NCI-H1105 (cell line): ENCODE measurements at places on chromosomes 16 and 17.
A peak's percentile ranks its signal among the peaks of the same experiment; 100 is the strongest.

DNA sequence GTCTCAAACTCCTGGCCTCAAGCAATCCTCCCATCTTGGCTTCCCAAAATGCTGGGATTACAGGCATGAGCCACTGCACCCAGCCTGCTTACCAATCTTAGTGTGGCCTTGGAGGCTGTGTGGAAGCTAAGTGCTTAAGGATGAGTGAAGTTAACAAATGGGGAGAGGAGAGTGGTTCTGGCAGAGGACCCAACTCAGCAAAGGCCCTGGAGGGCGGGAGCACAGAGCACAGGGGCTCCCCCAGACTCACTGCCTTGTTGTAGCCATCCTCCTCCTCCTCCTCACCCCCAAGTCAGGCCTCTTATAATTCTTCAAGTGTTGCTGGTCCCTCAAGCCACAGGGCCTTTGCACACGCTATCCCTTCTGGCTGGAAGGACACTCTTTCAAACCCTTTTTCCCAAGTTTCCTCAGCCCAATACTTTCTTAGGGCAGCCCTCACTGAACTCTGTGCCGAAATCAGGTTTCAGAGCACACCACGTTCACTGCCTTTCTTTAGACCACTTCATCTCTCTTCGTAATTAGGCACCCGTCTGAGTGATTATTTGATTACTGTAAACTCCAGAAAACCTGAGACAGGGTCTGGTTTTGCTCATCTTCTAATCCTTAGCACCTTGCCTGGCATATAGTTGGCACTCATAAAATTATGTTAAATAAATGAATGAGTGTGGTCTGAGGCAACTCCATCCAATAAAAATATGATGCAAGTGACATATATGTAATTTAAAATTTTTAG, 23.4 kb downstream of the NGFR start:
- DNase-seq: no peak

DNA sequence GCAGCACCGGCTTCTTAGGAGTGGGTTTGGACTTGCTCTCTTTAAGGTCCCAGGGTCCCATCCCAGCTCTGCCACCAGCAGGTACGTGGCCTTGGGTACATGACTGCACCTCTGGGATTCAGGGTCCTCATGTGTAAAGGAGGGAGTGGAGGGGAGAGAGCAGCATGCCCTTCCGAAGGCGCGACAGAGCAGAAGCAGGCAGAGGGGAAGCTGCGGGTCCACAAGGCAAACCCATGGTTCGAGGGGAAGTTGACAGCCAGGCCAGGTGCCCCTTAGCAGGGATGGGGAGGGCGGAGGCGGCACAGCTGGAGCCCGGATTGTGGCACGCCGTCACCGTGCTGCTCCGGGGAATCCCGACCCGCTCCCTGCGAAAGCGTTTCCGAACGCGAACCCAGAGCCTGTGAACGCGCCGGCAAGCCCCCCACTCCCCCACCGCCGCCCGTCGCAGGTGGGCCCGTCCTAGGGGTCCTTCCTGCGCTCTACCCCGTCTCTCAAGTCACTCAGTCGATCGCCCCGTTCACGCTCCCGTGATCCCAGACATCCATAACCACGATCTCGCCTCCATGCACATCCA, 4.1 kb upstream of the TBX2 start:
- DNase-seq: no peak

DNA sequence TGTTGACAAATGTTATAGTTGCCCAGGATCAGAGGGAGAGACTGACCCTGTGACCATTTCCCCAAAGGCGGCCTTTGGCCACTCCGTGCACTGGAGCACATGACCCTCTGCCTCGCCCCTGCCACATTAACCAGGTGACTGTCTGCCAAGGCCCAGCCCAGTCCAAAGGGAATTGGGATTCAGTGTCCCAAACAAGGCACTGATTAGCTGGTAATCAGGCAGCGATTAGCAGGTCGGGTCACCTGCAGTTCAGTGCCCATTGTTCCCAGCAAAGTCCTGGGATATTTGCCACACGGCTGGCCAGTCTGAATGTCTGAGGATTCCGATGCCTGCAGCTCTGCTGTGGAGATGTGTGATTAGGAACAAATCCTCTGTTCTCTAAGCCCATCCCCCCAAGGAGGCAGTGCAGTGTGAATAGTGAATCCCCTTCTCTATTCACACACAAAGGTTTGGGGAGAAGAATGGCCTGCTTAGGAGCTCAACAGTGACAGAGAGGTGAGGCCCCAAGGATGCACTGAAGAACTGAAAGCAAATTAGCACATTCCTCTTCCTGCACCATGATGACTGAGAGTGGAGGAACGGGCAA, 123.1 kb upstream of the MAF start:
- DNase-seq: no peak

GRCh38 chr17:4331614-4332013, 34.9 kb downstream of the UBE2G1 start:
- no peak for DNase-seq

DNA sequence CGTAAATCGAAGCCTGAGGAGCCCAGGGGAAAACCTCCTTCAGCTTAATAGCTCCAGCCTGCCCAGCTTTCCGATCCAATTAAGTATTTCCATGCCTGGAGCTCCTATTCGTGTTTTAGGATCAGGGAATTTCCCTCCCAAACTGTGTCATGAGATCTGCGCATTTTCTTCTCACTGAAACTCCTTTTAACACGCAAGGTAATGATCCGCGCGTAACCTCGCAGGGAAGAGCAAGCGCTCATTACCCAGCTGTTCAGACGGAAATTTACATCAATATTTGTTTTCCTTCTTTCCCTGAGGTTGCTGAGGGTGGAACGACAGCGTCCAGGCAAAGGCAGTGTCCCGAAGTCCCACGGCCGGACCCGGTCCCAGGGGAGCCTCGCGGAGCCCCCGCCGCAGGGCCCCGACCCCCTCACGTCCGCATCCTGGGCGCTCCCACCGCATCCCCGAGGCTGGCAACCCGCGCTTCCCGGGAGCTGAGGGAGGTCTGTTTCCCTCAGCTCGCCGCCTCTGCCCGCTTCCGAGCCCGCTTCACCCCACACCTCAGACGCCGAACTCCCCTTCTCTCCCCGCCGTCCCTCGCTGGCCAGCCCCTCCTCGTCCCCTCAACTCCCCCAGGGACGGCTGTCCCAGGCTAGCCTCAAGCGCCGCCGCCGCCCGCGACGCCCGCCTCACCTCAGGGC, 415 bp downstream of the ABCA5 start:
- DNase-seq: no peak

GRCh38 chr16:48479955-48480354, 94.7 kb upstream of the SIAH1 start:
- no peak for DNase-seq

DNA sequence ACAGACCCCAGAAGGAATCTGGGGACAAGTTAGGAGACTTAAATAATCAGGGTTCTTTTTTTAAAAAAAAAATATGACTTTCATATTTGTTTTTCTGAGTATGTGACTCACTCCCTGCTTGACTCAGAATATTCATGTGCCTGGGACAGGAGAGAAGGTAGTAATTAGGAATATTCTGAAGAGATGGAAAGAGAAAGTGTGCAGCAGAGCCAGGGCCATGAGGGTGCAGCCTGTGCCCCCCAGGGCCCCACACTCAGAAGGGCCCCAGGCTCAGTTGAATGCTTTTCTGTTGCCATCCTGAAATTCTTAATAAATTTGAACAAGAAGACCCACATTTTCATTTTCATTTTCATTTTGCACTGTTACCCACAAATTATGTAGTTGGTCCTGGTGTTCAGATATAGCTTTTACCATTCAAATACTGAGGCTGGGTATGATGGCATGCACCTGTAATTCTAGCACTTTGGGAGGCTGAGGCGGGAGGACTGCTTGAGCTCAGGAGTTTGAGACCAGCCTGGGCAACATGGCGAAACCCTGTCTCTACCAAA, 11.5 kb upstream of the LONP2 start:
- no peak for DNase-seq

DNA sequence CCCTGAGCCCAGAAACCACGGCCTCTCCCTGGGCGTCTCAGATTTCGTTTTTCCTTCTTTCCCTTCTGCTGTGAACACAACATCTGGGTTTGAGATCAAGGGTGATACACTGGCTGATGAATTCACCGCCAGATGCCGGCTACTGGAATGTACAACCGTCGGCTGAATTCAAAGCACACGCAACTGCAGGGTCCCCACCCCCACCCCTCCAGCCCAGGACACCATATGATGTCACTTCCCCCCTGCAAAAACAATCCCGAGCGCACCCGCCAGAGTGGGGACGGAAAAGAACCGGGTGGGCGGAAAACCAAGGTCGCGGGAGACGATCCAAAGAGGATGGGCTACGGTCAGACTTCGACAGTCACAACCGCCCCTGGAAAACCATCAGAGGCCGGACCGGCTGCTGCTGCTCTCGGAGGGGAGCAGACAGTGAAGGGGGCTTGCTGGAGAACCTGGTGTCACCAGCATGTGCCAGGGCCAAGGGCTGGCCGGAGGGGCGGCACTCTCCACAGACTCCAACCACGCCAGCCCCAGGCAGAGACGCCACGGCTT, 23.3 kb downstream of the CEP295NL start:
- no peak for DNase-seq

DNA sequence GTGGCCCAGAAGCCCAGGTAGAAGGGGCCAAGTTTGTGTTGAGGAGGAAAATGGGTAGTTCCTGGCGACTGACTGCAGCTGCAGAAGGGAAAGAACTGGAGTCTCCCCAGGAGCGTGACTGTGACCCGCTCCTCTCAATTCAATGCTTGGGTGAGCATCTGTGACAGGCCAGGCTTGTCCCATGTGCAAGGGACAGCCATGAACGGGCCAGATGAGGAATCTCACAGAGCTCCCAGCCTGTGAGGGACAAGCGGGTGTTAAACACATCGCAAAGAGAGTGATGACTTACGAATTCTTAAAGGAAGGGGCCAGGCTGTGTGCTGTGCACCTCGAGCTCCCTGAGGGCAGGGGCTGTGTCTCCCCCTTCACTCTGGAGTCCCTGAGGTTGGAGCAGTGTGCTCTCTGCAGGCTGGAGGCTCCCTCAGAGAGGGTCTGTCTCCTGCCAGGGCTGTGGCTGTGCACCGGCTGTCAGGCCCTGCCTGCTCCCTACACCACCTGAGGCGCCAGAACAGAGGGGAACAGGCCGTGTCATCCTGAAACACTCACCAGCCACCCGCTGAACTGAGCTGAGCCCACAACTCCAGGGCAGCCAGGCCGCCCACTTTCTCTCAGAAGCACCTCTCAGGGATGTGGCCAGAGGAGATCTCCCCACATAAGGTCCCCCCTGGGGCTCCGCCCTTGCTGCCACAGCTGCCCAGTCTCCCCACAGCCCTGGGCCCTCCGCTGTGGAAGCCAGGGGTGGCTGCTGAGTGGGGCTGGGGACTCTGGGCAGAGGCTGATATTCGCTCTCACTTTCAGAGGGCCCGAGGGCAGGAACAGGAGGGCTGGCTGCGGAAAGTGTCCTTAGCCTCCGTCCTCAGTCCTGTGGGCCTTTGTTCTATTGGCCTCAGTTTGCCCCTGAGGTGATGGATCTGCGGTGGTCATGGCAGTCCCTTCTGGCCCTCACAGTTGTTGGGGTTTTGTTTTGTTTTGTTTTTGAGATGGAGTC, 25.7 kb upstream of the NXPH3 start:
- DNase-seq: no peak

DNA sequence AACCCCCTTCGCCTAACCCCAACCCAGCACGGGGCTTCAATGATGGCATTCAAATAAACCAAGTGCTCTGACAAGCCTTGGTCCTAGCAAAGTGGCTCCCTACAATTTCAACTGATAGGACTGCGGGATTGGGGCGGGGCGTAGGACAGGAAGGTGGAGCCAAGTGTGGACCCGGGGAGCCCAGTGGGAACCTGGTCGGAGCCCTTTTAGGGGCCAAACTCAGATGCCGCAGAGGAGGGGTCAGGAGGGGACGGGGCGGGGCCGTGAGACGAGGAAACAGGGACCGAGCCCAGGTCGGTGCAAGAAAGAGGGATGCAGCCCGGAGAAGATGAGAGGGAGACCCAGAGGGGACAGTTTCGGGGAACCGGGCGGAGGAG, 13.2 kb upstream of the CDIPT start:
- DNase-seq: no peak

DNA sequence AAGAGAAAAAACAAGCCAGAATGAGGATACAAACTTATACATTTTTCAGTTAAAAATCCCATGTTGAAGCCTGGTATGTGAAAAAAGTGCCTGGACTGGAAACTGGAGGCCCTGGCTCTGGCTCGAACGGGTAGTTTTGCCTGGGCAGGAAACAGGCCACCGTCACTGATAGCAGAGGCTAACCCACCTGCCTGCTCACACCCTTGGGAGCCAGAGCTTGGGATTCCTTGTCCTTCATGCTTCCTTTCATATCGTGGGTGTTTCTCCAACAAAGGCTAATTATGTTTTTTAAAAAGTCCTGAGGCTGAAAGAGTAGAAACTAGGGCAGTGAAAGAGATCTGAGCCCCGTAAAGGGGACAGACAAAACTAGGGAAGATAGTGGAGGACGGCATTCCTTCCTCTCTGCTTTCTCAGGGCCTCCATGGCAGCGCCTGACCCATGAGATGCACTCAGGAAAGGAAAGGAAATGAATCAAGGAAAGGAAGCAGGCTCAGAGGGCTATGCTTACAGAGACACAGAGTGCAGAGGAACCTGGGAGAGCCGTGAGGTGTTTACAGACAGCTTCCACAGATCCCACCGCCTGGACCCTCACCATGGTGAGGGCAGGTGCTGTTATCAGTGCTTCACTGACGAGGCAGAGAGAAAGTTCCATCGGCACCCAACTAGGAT, 138.1 kb downstream of the PARN start:
- DNase-seq: no peak

DNA sequence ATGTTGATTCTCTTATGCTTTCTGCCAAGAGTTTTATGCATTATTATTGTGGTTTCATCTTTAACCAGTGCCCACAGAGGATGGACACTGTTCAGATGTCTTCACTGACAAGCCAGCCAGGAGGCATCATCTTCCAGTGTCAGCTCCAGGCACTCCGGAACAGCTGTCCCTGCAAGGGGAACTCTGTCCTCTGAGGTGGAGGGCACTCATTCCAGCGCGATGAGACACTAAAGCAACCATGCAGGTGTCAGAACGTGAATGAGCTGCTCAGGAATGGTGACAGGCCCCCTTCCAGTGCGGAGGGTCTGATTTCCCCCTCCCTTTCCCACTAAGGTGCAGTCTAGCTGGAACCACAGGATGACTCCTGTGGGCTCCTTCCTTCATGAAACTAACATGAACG, 117.5 kb downstream of the NOG start:
- no peak for DNase-seq

GRCh38 chr16:80577485-80578280, 36.9 kb downstream of the DYNLRB2 start:
- no peak for DNase-seq

- DNase-seq: no peak
Measured at GRCh38 chr17:75109046-75109406, 743 bp upstream of the ARMC7 start.

DNA sequence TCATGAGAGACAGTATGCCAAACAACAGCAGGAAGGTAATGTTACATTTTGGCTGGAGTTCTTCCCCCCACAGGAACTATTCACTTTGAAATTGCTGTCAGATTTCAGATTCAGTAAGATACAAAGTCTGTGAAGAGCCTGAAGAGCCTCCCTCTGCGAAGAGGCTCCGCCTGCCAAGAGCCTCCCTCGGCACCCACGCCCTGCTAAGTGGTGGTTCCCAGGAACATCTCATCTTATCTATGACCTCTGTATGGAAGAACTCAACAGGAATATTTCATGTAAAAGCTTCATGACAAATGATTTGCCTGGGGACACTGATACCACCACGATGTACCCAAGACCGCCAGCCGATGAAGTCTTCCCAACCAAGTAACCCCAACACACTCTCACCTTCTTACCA, 3.2 kb downstream of the ZC3H7A start:
- DNase-seq: peak; percentile 38
